Activated CD4-positive, alpha-beta memory T cell treated with anti-CD3 and anti-CD28 coated beads for 36 hours (primary cell): ENCODE measurements at places on chromosomes 2 and 18. TPM values are rescaled to one million over a fixed set of nuclear protein-coding genes. Genes with fewer than 3 reads are reported as not detected.

The GRHL1 gene
- total RNA-seq, result 1.1 TPM

The ACVR2A gene
- total RNA-seq, result 3.5 TPM

The MYOM1 gene
- total RNA-seq, result 0.90 TPM

The SIX3 gene
- not detected for total RNA-seq

The ESPNL gene
- 0.14 TPM for total RNA-seq
